ENCODE measurements at places on chromosomes 4 and X.
A peak's percentile ranks its signal among the peaks of the same experiment; 100 is the strongest.

- no peak for DNase-seq
Measured at GRCh38 chr4:119626943-119627266, 1.7 kb downstream of the PDE5A start.

DNA sequence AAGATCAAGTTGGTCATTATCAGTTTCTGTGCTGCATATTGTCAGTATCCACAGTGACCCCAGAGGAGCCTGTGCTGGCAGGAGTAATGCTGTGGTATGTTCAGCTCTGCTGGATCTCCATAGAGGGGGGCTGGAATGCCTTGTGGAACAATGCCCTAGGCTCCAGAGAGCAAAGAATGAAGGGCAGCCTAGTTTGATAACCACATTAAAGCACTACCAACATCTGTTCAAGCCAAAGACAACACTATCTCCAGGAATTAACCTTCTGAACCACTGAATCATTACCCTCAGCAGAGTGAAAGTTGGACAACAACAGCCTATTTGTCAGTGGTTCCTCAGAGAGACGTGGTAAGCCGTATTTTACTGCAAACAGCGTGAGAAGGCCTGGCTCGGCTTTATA lies 192.3 kb upstream of the CXorf66 start:
- no peak for DNase-seq

DNA sequence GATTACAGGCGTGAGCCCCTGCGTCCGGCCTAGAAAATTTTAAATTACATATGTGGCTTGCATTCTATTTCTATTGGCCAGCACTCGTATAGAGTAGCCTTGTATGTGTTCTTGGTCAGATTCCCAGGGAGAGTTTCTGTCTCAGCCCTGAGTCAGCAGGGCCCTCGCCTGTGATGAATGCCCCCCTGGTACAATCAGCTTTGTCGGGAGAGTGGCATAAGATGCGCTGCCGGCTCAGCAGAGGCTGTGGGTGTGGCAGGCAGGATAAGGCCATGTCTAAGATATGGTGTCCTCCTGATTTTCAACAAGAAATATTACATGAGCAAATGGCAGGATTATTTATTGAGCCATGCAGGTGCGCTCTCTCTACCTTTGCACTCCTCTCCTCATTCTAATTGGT lies 1.6 kb upstream of the REELD1 start:
- DNase-seq = no peak

GRCh38 chrX:17442898-17443297 lies 67.9 kb downstream of the NHS start:
- DNase-seq = no peak

- no peak for DNase-seq
Measured at GRCh38 chrX:102535958-102536357, 19.4 kb upstream of the TMSB15A start.

DNA sequence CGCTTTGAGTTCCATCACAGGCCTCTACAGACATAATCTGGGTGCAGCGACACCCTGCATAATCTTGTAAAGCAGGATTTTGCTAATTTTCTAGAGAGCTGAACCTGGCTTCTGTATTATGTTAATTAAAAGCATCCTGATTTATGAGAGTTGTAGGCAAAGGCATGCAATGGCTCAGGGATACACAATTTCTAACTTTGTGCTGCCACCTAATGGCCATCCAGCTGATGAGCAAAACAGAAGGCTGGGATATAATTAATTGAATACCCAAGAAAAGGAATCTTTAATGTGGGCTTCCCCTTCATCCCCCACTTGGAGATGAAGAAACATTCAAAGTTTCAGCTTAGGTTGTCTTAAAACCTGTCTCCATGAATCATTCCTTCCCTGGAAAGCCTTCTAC lies 78.1 kb downstream of the BMP15 start:
- DNase-seq = no peak

GRCh38 chr4:109113521-109113920 lies 188.9 kb downstream of the COL25A1 start:
- DNase-seq = peak; percentile 67

DNA sequence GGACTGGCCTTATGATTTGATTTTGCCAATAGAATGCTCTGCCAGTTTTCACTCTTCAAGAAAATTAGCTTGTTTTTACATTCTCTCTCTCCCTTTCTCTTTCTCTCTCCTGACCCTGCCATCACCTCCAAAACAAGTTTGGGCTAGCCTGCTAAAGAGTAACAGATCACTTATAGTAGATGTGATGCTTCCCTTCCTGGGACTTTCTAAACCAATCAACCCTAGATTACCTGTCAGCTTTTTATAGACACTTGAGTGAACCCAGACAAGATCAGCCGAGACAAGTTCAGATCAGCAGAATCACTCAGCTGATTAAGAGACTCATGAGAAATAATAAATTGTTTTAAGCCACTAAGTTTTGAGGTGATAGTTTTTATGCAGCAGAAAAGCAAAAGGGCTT lies 521.2 kb downstream of the ANKRD50 start:
- DNase-seq = no peak

- DNase-seq = no peak
Measured at GRCh38 chrX:17627026-17627425, 110.3 kb upstream of the SCML1 start.

GRCh38 chrX:97909245-97909644 lies 1025.5 kb downstream of the RPA4 start:
- no peak for DNase-seq

DNA sequence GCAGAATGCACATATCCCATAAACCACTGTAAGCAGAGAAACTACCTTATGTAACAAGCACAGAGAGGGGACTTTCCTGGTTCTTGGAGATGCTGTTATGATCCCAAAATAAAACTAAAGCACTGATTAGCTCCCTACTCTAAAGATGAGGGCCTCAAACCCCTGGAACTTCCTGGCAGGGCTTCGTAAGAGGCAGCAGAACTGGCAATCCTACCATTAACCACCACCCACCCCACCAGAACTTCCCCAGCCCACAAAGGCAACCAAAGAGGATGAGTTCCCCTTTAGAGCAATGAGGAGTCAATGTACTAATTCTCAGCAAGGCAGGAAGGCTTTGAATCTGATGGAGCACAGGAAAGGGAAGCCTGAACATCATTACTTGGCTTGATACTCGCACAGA lies 436.5 kb upstream of the FRG1 start:
- DNase-seq = no peak

GRCh38 chr4:15291122-15291521 lies 136.7 kb upstream of the C1QTNF7 start:
- no peak for DNase-seq

DNA sequence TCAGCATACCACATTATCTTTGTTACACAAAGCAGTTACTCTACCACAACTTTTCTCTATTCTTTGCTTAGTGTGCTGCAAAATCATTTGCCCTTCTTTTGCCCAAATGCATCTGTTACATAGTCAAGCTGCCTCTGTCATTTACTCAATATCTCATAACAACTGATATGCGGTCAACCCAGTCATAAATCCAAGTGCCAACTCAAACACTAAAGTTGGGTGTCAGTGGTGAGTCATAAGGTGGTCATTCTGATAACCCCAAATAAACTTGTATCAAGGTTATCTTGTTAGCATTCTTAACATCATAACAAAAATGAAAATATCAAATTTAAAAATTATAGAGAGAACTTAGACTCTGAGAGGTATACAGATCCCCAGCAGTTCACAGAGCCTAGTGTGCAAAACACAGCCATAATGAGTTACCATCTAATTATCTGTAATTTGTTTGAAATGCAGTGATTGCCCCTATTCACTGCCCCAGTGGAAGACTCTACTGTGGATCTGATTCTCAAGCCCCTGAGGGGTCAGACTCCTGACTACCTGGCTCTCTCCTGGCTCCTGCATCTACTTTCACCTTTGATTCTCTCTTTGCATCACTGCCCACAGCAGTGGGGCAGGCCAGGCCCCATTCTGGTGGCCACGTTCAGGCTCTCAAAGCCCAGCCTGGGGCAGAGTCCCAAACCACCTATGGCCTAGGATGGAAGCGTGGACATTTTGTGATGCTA lies 29.2 kb downstream of the TBC1D9 start:
- DNase-seq = no peak

- no peak for DNase-seq
Measured at GRCh38 chr4:125961626-125962025, 646.9 kb downstream of the FAT4 start.

DNA sequence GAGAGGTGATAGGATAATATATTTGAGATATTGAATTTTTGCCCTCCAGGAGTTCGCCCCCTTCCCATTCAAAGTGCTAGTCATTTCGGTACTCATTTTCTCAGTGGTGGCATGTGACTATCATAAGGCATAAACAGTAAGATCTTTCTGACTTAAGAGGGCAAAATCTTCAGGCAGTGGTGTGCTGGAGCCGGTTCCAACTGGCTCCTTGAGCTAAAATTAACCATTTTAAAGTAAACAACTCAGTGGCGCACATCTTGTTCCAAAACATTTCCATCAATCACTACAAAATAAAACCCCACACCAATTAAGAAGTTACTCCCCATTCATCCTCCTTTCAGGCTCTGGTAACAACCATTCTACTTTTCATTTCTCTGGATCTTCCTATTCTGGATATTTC lies 43.3 kb downstream of the LUZP4 start:
- no peak for DNase-seq

- DNase-seq = no peak
Measured at GRCh38 chrX:24996096-24996709, 19.6 kb downstream of the ARX start.

DNA sequence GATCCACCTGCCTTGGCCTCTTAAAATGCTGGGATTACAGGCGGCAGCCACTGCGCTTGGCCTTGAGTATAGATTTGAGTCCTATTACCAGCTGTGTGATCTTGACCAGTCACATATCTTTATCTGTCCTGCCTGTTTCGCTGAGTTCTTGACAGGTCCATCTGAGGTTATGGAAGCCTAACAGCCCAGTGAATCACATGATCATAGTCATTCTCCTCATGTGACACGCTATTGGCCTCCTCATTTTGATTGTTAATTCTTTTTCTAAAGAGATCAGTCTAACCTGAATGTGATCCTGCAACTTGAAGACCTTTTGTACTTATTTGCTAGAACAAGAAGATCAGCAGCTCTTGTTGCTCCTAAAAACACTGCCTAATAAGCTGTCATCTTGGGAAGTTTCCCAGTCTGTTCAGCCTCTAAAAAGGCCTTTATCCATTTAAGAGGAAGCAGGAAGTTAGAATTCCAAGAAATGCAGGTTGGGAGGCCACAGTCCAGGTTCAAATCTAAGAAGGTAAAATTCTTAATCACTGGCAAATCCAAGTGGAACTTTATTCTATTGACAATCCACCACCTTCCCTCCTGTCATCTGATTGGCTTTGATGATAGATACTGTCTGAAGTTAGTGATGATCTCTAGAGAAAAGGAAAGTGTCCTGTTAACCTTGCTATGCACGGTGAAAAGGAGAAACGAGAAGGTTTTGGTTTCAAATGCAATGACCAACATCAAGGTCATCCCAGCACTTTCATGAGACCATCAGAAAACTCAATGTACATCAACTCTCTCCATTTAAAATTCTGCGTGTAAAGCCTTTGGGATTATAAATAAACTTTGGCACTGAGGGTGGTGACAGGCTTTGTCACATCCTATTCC lies 86.9 kb downstream of the CHRNA9 start:
- DNase-seq = no peak

DNA sequence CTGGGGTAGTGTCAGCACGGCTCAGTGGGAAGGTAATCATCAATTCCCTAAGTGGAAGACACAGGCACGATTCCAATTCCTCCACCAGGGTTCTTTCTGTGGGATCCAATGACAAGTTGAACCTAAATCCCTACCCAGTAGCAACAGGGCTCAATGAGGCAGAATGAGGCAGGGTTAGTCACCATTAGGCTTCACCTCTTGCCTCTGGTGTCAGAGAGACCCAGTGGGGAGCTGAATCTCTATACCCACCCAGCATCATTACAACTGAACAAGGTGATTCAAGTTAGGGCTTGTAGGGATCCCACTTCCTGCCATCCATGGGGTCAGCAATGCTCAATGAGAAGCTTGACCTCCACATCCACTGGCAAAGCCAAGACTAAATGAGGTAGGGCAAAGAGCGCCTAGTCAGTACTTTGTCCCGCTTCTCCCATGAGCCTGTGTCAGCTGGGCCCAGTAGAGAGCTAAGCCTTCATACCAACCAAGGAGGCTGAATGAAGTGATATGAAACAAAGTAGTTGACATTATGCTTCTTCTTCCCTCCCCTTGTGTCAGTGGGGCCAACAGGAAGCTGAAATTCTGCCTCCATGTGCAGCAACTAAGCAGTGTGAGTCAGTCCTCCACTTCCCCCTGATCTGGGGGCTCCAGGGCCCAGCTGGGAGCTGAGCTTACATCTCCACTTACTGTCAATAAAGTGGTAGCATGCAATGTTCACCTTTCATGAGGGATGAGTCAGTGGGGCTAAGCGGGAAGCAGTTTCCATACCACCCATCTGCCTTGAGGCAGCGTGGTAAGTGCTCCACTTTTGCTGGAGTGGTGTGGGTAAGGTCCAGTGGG lies 36.4 kb upstream of the RBM41 start:
- no peak for DNase-seq

DNA sequence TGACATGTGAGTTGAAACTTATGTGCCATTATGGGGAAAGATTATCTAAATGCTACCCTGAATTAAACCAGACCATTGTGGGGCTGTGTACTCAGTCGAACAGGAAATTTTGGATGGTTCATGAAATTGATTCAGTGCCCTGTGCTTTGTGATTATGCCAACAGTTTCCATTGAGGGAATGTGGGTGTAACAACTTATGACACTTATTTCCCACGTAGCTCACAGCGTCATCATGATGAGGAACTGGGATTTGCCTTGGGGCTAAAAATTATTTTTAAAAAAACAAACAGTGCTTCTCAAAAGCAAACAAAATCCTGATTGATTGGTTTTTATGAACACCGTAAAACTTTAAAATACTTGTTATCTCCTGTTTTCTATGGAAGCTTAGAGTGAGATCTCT lies 8.3 kb upstream of the CLTRN start:
- DNase-seq = no peak

DNA sequence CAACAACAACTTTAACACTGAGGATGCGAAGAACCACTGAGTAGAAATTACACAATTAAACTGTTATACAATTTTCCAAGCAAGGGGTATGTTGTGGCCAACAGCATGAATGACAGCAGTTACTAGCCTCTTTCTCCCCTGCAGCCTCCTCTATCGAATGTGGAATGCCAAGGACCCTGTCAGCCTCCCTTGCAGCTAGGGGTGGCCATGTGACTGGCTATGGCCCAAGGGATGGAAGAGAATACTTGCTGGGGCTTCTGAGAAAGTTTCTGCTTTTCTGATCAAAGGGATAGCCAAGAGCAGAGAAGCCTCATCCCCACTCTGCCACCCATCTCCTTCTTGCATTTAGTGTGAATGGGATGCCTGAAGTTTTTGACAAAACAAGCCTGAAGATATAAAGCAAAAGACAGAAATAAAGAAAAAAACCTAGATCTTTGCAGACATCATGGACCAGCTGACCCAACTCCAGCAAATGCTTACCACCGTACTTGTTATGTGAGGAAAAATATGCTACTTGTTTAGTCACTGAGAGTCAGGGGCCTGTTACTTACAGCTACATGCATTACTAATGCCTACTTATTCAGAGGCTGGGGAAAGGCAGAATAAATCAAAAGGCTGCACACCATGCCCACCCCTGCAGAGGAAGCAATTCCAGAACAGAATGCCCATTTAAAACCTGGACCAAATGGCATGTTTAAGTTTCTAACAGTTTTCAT lies 32.0 kb downstream of the DCTD start:
- DNase-seq = no peak

Data from AG04449 (cell line).